NCI-H187 (cell line): ENCODE measurements at places on chromosomes 1 and 21.

DNA sequence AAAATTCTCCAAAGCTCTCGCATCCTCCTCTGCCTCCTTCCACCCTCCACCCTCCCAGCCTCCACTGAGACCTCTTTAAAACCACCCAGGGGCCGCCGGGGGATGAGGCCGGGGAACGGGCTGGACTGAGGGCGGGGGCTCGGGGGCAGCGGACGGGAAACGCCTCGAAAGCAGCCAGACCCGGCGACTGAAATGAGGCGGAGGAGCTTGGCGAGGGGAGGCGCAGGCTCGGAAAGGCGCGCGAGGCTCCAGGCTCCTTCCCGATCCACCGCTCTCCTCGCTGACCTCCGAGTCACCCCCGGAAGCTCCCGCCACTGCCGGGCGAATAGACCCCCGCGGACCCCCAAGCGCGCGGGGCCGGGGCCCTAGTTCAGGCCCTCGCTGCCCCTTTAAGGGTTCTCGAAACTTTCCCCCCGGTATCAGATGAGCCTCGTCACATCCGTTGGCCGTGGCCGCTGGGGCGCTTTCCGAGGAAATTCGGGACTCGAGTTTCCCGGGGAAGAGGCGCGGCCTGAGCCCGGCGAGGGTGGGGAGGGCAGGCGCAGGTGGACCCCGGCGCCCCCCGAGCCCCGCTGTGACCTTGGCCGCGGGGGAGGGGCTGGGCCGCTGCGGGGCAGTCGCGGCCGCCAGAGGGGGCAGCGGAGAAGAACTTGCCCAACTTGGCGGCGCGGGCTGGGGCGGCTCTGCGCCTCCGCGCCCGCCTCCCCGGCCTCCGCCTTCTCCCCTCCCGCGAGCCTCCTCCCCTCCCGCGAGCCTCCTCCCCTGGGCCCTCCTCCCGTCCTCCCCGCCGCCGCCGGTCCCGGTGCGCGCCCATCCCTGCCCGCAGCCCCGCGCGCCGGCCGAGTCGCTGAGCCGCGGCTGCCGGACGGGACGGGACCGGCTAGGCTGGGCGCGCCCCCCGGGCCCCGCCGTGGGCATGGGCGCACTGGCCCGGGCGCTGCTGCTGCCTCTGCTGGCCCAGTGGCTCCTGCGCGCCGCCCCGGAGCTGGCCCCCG lies at the start of gene BACE2:
Gene BACE2, plus strand, starts transcription at position 813 of the 995 bp plus-strand sequence. Its CDS starts 104 bp downstream, at position 917.
- no peak for DNase-seq

- no peak for DNase-seq
Measured at GRCh38 chr1:93980320-93981273, 71.4 kb upstream of the GCLM start.

- no peak for DNase-seq
Measured at GRCh38 chr1:209822706-209823105, 5.1 kb upstream of the UTP25 start.

GRCh38 chr1:245475961-245476516 lies 321.3 kb downstream of the KIF26B start:
- no peak for DNase-seq

DNA sequence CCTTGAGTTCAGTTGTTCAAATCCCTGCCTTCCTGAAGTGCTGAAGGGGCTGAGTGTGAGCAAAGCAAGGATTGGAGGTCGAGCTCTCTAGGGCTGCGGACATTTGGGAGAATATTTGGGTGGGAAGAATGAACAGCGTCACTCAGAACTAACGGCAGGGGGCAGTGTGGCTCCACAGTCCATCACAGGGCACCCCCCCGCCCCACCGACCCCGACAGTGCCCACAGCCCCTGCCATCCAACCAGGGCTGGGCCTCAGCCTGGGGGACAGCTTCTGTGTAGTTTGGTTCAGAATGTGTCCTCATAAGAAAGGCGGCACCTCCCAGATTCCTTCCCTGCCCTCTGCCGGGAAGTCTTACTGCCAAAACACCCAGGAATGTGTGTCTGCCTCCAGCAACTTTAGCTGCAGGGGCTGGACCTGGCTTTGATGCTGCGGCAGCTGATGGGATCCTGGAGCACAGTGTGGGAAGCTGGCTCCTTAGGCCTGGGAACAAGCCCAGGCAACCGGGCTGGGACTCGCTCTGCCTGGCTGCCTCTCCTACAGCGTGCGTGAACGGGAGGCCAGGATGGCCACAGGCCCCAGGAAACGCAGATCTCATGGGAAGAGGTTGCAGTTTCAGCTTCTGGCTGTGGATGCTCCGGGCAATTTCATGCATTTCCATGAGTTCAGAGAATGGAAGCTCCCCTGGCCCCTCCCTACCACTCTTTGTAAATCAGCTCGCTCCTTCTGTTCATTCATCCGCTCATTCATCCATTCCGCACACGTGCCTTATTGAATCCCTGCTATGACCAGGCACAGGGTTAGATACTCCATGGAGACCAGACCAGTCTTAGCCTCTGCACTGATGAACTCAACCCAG lies 104.9 kb upstream of the TMPRSS2 start:
- DNase-seq, result peak; percentile 39

DNA sequence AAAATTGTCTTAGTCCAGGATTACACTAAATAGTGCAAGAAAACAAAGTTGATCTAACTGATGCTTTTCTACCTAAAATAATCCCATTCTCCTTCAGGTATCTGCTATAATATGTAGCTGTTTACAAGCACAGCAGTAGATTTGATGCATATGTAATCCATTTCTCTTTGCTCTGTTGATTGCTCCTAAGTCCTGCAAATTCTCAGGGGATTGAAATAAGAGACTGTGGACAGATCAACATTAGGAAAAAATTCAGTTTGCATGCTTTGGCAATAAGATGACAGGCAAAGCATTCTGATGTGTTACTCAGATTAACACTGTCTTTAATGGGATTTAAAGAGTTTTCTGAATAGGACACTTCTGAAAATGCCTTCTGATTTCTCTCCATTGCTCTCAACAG lies 34.7 kb downstream of the RNF11 start:
- no peak for DNase-seq

GRCh38 chr1:22983944-22984343 lies 11.3 kb upstream of the LACTBL1 start:
- no peak for DNase-seq

- DNase-seq, result peak; percentile 35
Measured at GRCh38 chr1:150813028-150813707, 5.1 kb upstream of the CTSK start.
